ENCODE measurements at places on chromosomes 2 and 18.

GRCh38 chr2:119888680-119889079, 124.2 kb upstream of the EPB41L5 start:
- DNase-seq: no peak

- DNase-seq: no peak
Measured at GRCh38 chr2:201298462-201299052, 38.2 kb downstream of the CASP8 start.

DNA sequence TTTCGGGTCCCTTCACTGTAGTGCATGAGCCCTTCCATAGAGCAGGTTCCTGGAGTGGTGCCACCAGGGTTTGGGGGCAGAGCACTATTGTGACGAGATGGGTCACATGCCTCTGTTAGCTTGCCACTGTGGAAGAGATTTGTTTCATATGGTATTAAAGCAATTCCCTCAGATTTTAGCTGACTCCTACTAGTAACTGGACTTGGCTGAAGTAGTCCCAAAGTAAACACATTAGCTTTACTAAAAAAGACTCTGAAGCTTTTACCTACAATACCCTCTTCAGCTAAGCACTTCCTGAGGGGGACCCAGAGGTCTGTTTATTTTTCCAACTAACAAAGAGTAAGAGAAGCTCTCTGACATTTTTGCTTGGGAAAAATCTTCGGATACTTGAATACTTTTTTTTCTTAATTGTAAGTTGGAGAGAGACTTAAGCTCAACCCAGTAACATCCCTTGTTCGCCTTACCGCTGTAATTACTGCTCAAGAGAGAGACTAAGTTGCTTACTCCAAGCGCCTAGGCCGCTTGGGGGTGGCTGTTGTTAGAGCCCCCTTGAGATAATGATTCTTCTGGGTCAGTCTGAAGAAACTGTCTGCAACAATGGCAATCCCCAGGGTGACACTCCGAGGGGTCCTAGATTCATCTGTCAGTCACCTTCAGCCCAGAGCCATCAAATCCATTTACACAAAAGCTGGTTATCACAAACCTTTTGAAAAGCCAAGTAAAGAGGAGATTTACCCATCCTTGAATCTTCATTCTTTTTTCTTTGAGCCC, 177.4 kb downstream of the FIGN start:
- no peak for DNase-seq

DNA sequence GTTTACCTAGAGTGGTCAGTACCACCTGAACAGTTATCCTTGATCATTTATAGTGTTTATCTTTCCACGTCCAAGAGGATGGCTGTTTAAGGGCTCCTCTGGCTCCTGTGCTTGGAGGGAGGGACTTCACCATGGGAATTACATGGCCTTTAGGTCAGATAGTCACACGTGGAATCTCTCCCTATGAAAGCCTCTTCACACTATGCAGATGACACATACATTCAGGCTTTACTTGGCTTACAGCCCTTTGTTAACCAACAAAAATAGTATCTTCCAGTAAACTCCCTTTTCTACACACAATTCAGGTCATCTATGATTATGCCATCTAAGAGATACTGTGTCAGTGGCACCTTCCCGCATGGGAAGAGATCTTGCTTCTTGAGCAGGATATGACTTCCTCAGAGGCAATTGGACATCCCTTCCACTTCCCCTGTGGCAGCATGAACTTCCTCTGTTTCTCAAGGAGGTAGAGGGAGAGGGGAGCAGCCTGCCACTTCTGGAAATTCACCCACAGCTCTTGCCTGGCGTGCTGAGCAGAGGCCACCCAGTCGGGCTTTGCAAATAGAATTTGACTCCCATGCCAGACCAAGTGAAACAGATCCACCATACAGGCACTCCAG, 53.5 kb downstream of the COLEC12 start:
- DNase-seq: no peak

GRCh38 chr2:174395969-174396630, 570 bp downstream of the SCRN3 start:
- no peak for DNase-seq

DNA sequence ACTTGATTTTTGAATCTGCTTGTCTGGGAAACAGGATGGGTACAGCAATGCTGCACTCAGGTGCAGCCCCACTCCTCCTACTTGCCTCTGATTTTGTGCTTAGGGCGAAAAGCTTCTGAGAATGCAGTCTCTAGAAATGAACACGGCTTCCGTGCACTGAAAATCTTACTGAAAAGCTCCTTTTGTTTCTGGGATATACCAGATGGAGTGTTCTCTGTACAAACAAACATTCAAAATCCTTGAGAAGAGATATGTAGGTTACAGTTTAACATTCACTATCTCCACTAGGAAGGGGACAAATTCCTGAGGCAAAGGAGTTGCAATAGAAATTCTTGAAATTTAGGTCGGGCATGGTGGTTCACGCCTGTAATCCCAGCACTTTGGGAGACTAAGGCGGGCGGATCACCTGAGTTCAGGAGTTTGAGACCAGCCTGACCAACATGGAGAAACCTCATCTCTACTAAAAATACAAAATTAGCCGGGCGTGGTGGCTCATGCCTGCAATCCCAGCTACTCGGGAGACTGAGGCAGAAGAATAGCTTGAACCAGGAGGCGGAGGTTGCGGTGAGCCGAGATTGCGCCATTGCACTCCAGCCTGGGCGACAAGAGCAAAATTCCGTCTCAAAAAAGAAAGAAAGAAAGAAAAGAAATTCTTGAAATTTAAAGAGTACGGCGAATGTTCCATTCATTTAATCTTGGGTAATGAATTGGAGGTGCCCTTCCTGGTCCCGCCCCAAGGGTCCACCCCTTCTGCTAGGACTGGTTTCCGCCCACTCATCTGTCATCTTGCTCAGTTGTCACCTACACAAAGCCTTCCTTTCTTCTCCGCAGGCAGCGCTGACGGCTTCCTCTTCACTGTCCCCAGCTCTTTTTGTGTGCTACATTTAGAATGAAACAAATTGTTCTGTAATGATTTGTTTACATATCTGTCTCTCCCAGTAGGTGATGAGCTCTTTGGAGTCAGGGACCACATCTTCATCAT, 92.4 kb downstream of the SOCS6 start:
- DNase-seq: no peak

DNA sequence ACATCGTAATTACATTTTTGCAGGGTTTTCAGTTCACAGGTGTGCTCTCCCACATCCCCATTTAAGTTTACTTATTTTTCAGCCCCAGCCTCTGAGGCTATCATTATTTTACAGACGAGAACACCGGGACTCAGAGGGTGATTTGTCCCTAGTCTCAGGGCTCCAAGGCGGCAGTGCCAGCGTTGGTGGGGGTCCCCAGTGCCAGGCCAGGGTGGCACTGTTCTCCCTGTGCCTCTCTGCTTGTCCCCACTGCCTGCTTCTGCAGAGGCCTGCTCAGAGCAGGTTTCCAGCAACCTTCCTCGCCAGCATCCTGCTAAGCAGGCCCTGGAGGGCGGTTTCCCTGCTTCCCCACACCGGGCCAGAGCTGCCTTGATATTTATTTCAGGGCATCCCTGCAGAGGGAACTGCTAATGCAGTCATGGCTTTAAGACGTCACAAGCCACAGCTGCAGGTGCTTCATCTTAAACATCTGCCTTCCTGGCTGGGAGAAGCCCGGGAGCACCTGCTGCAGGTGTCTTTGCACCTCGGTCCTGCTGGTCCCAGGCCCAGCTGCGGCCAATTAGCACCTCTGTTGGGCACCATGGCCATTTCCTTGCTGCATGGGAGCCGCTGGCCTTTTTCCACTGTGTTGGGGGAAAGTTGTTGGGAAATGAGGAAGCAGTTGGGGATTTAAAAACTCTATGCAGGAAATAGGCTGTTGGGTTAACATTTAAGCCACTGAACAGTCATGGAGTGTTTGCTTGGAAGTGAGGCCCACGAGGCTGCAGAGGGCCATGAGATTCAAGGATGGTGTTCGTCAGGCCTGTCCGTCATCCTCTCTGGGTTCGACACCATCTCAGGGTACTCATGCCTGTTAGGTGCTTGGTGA, 22.8 kb downstream of the HPCAL1 start:
- DNase-seq: no peak

- no peak for DNase-seq
Measured at GRCh38 chr2:18284331-18284730, 276.1 kb downstream of the RDH14 start.
